IMR-90 (cell line): ENCODE measurements at places on chromosomes 3 and 15. TPM values are rescaled to one million over a fixed set of nuclear protein-coding genes. Genes with fewer than 3 reads are reported as not detected.

Gene TGM4
- under 0.01 TPM in 1 of 2 replicates, not detected in the other for total RNA-seq

Gene UBAP1L
- total RNA-seq, result 0.28 and 0.36 TPM in 2 replicates

DNA sequence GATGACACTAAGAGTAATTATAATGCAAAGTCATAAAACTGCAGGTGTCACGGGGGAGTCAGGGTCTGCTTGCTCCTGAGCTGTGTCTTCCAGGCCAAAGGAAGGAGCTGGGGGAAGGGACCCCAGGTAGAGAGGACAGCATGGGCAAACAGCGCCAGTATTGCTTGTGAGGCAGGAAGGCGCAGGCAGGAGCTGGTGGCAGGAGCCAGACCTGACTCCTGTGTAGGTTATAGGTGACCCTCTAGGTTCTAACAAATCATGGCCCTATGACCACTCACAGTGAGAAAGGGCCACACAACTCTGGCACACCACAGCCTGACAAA lies 1.9 kb downstream of the CISH start:
- H3K27ac ChIP-seq, result no peak overlapping the region
- H3K27me3 ChIP-seq, result no peaks in the 10 kb centered on the region
- H3K4me3 ChIP-seq, result no peak overlapping the region
- no peak for DNase-seq

Gene CFAP92
- total RNA-seq, result not detected in 2 replicates

Gene STRC
- not detected in 2 replicates for total RNA-seq
